ENCODE measurements at places on chromosomes 3 and 15.

GRCh38 chr3:180250172-180250571, 213.4 kb upstream of the PEX5L start:
- peak; percentile 45 for DNase-seq

DNA sequence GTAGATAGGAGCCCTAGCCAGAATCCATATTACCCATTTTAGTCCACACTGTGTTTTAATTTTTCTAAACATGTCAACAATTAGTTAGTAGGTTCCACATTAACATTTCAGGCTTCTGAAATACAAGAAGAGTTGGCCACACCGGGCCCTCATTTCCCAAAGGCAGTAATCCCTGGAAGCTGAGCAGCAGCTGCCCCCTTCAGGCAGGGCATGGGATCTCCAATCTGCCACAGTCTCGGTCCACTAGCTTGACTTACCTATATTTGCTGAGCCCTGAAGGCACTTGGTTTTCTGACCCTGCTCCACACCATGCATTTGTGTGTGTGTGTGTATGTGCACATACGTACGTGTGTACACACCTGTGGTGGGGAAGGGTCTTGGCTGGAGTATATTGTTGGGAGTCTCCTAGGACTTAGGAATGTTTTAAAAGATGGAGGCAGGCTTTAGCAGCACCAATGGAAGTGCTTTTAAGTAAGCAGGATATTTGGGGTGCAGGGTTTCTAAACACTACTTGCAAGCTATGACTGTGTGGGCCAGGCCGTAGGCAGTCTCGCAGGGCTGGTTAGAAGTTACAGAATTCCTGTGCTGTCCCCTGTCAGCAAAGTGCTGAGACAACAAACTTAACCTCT, 71.2 kb upstream of the SOX14 start:
- no peak for DNase-seq

GRCh38 chr3:38143511-38143910, 5.0 kb downstream of the MYD88 start:
- no peak for DNase-seq

DNA sequence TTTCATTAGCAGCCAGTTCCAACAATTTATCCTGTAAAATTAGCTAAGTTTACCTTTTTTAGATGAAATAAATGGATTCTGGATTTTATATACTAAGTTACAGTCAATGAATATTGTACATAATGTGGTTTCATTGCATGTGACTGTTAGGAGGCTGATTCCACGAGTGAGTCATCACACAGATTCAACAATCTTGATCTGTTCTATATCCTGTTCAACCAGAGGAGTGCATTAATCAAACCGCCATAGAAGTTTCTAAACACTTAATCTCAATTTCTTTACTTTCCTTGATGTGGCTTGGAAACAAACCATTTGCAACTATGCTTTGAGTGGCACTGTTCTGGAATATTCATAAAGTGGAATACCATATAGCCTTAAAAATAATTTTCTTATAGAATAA, 15.3 kb downstream of the DNAJC13 start:
- DNase-seq: peak; percentile 74

DNA sequence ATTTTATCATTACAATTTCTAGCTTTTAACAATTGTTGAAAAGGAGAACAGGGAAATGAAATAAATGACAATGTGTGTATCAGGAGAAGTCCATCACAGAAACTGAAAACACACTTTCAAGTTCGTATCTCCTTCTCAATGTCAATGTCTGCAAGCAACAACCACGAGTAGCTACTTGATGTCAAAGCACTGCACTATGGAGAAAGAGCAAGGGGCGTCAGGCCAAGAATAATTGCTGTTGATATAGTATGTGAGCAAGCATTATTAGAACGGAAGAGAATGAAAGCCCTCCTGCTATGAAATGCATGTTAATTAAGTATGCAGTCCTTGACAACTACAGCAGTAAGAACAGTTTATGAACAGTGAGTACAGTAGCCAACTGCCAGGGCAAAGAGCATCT, 1250.1 kb downstream of the ZPLD1 start:
- no peak for DNase-seq
